Right lobe of liver (tissue), 6 donors: ENCODE measurements at places on chromosomes 3 and 15.

DNA sequence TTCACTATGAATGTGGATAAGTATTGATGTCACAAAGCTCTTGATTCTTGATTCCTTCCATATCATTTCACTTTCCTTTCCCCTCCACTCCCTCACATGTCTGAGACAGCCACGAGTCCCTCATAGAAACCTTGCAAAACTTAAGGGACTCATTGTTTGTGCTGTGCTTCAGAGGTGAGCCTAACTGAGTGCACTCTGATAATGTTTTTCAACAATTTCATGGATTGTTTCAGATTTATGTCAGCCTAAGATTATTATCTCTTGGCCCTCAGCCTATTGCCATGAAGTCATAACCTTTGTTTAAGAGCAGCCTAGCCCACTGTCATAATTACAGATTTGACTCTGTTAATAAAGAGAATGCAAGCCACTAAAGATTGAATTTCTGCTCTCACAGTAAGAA lies 363.6 kb downstream of the MECOM start:
- DNase-seq = no peak

DNA sequence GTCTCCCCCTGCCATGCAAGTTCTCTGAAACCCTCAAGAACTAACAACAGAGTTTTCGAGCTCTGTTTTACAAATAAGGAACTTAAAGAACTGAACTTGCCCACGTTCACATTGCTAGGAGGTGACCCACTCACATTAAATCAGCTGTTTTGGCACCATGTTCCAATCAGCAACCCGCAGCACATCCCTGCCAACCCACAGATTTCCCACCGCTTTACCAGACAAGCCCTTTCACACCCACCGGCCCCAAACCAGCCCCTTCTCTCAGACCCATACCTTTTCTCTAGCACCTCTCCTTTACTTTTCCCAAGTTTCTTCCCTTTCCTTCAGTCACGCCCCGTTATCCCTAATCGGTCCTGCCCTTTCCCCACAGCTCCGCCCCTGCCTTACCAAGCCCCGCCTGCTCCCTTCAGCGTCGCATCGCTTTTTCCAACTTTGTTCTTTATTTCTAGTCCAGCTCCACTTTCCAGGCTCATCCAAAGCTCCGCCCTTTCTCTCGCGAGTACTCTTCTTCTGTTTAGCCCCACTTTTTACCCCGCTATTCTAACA lies 804 bp upstream of the BRPF1 start:
- no peak for DNase-seq

DNA sequence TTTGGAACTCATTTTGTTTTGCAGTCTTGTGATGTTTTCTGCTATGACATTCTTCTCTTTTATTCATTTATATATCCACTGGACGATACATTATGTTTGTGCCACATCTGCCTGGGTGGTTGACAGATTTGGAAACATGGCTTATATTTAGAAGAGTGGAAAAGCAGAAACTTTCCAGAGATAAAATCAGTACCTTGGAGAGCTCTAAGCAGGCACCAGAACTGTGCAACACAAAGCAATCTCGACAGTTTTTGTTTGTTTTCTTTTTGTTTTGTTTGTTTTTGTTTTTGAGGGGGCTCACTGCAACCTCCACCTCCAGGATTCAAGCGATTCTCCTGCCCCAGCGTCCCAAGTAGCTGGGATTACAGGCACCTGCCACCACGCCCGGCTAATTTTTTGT lies 45.5 kb downstream of the SYN2 start:
- no peak for DNase-seq

GRCh38 chr3:159798951-159799350 lies 189.7 kb upstream of the IL12A start:
- no peak for DNase-seq

DNA sequence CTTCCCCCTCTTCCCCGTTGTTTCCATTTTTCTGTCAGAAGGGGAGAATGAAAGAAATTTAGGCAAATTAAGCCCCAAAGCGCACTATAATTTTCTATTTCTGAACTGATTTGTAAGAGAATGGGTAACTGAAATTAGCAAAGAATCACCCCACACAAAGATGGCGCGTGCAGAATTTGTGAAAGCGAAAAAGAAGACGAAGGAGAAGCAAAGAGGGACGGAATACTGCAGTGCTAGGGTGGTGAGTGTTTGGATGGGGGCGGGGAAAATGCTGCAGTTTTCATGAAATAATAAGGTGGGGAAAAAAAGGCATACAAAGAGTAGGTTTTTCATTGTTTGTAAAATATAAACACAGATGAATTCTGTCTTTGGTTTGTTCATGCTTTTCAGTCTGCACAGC lies 4.6 kb upstream of the CTNNB1 start:
- no peak for DNase-seq

GRCh38 chr15:85607842-85608241 lies 186.9 kb downstream of the KLHL25 start:
- DNase-seq = no peak

GRCh38 chr3:159884661-159885402 lies 103.8 kb upstream of the IL12A start:
- no peak for DNase-seq
